Liver (tissue), 10 donors: ENCODE measurements at places on chromosomes 1 and 21. TPM values are rescaled to one million over a fixed set of nuclear protein-coding genes. Genes with fewer than 3 reads are reported as not detected.

The SAMD11 gene
- total RNA-seq = 1.2 TPM

The OR2L3 gene
- under 0.01 TPM for total RNA-seq

The KLHDC9 gene
- 1.9 TPM for total RNA-seq

The DCST1 gene
- total RNA-seq = not detected

The CRP gene
- total RNA-seq = 103 TPM

The TFAP2E gene
- total RNA-seq = 0.09 TPM

The CD1E gene
- total RNA-seq = 0.25 TPM

The AMY1B gene
- total RNA-seq = not detected

The TNFAIP8L2 gene
- 8.7 TPM for total RNA-seq

The CFH gene
- total RNA-seq = 739 TPM

The CRYZL1 gene
- 8.3 TPM for total RNA-seq

The MPC2 gene
- total RNA-seq = 118 TPM

The BRINP2 gene
- 0.75 TPM for total RNA-seq
